GM12892 (cell line): ENCODE measurements at places on chromosomes 3 and 15.

GRCh38 chr3:7536510-7536909 lies 675.6 kb downstream of the GRM7 start:
- DNase-seq = no peak

DNA sequence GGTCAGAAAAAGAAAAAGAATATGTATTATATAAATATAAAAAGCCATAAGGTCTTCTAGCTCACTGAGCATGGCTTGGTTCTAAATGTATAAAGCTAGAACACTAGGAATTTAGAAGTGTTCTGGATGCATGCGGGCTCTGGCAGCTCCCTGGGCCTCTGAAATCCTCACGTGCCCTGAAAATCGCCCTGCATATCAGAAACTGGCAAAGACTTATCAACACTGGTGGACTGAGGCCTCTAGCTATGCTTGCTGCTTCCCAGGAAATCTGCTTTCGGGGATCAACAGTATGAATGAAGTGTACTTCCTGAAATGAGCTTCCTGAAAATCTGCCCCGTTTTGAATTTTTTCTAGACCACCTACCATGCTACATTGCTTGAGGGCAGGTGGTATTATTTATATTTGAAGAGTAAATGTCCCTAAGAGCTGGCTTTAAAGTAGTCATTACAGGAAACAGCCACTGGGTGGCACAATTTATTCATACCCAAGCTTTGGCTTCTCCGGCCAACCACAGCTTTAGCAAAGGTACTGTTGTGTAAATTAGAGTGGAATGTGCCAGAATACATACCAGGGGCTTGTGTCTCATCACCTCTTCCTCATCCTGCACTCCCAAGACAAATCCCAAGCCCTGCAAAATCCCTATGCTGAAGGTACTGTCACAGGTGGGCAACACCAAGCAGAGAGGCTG lies 17.7 kb downstream of the CRTAP start:
- DNase-seq = peak; percentile 38

DNA sequence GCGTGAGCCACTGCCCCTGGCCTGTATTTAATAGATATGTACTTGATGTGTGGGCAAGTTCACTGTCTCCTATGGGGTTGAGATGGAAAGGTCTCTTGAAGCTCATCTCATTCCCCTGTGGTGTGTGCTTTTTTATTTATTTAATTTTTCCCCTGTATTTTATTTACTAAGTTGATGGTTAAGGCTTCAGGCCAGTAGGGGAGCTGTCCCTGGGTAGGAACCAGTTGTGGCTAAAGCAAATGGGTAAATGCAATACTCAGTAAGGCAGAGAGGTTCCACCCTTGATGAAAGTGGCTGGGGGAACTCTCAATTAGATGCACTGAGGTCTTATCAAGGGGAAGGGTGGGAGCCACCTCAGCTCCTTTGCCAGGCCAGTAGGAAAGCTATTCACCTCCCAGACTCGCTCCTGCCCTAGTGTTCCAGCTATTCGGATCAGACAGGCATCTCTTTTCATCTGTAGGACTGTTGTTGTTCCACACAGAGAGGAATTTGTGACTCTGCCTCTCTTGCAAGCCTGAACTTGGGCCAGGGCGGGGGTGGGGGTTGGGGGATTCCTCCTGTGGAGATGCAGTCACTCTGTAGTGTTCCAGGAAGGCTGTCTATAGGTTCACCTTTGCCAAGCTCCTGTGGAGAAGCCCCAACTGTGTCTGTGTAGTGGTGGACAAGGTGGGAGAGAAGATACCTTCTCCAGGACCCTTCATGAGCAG lies 26.1 kb downstream of the PCCB start:
- DNase-seq = no peak

GRCh38 chr3:89186456-89186855 lies 79.0 kb downstream of the EPHA3 start:
- no peak for DNase-seq

DNA sequence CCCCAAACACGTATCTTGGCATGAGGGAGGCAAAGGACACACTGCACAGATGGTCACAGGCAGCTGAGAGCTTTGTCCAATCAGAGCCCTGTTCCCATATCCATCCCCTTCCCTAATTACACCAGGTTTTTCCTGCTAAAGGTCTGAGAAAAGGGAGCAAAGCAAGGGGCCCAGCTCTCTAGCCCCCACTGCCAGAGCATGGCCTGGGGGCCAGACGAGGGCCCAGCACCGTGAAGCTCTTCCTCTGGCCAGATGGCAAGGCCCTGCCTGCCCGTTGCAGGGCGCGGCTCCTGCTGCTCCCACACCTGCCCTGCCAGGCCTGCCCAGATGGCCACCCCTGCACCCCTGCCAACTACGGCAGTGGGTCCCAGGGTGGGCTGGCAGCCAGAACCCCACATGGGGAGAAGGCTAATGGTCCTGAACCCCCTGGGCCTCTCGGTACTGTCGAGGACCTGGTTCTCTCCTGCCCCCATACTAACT lies 3.2 kb downstream of the SHF start:
- DNase-seq = no peak

DNA sequence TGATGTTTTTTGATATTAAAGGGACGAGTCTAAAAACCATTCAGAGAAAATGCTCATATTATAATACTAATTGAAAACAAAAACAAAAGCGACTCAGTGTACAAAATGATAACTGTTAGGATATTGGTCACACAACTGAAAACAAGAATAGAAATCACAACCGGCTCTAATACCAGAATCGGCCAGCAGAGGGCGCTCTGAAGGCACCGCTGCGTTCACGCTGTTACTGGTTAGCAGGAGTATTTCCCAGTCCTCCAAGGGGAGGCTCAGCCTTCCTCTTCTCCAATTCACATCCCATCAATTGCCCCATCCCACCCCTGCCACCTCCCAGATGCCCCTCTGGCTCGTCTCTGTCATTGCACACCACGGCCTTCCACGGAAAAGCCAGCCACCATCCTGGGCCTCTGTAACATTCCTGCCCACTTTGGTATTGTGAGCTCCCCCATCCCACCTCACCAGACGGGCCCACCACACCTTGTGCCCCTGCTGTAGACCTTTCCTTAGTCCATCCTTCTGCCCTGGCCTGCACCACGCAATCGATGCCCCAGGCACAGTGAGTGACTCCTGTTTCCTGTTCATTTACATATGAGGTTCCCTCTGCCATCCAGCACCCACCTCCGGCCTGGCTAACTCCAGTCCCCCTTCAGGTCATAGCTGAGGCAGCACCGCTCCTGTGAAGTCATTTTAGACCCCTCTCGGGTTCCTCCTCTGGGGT lies 8.5 kb downstream of the FAM107A start:
- DNase-seq = no peak

- DNase-seq = no peak
Observed at GRCh38 chr15:57553526-57553925, 38.2 kb upstream of the MYZAP start.

GRCh38 chr15:86623236-86623635 lies 543.6 kb downstream of the AGBL1 start:
- DNase-seq = no peak

GRCh38 chr3:123267821-123268220 lies 66.1 kb downstream of the SEC22A start:
- DNase-seq = no peak

DNA sequence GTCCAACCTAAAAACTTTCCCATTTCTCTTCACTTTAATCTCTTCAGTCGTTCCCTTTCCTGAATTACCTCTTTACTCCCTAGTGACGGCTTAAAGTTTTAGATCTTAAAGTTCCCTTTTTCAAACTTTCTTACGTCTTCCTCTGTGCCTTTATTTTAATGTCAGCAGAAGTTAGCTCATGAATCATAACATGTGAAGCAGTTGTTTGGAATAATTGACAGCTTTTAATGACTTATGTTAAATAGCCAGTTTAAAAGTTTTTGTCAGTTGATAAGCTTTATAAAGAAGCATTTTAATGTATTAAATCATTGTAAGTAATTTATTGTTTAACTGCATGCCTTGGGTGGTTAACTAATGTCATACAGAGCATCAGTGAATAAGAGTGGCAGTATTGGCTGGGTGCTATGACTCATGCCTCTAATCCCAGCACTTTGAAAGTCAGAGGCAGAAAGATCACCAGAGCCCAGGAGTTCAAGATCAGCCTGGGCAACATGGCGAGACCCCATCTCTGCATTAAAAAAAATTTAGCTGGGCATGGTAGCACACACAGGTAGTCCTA lies 33.9 kb downstream of the PIK3CA start:
- DNase-seq = no peak

GRCh38 chr15:88243895-88244787 lies 12.4 kb downstream of the NTRK3 start:
- DNase-seq = no peak

- no peak for DNase-seq
Observed at GRCh38 chr3:46416125-46416810, 9.2 kb downstream of the CCRL2 start.

- DNase-seq = no peak
Observed at GRCh38 chr15:41215708-41216107, 14.8 kb downstream of the EXD1 start.

DNA sequence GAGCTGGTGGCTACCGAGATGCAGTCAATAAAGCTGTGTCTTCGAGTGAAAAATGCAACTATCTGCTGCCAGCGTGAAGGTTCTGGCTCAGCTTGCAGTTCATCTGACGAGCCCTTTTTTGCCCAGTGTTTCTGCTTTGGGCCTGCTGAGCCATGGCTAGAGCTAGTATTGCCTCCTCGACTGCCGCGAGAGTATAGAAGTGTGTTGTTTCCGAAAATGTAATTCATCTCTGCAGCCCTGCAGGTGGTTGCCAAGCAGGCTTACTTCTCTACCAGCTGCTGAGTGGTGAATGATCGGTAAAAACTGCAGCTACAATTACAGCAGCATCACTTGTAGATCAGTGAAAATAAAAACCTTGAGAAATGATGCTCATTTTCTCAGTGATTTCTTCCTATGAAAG lies 114.8 kb downstream of the DLG1 start:
- DNase-seq = no peak

DNA sequence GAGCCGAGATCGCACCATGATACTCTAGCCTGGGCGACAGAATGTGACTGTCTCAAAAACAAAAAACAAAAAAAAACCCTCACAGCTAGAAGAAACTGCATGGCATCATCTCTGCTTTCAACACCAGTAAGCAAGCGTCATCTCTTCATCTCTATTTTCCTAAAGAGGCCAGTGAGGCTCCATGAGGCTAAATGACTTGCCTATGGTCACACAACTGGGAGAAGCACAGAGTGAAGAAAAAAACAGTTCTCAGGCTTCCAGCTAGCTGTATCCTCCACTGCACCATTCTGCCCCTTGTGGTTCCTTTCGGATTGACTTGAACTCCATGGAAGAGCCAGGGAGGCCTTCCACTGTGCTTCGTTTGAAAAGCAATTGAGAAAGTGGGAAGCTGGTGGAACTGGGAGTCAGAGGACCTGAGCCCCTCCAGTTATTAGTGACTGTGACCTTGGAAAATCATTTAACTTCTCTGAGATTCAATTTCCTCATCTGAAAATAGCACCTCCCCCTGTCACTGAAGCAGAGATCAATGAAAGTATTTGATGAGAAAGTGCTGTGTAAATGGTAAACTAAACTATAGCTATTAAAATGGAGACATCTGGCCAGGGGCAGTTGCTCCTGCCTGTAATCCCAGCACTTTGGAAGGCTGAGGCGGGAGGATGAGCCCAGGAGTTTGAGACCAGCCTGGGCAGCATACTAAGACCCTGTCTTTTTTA lies 32.1 kb upstream of the DENND4A start:
- no peak for DNase-seq

DNA sequence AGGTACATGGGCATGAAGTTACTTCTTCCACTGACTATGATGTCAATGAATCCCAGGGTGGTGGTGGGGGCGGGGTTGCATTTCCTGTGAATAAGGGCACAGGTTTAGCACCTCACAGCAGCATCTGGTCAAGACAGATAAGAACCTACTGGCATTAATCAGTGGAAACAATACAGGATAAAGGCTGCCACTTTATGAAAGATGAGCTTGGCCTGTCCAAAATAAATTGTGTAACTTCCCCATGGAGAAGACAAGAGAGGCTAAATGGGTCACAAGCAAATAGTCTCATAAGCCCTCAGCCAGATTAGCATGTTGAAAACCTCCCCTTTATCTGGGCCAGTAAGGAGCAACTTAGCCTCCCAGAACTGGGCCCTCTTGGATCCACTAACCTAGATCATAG lies 27.4 kb upstream of the PLSCR2 start:
- DNase-seq = no peak

DNA sequence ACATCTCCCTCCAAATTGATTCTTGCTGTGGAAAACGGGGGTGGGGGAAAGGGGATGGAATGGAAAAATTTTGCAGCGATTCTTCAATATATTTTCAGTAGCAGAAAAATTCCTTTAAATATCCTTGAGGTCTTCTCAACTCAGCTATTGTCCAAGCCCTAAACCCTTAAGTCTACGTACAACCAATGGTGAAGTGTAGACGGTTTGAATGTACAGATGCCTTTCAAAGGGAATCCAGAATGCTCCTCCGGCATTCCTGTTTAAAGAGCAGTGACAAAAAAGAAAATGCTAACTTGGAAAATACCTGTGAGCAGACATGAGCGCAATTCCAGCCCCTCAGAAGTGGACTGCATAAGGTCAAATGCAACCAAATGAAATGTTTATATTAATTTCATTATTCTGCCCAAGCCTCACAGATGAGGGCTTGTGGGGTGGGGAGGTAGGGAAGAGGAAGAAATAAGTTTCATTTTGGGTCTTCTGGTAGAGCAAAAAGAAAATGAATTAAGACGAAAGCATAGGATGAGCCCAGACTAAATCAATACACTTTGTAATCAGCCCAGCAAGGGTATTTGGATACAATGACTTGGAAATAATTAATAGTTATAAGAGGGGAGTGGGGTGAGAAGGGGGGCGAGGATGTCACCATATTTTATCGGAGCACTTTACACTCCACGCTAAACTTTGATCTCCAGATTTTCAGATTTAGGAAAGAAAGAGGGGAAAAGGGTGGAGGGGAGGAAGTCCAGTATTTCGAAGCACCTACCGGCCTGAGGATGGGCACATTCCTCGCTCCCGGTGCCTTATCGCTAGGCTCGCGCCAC lies 2.7 kb downstream of the FOXP1 start:
- DNase-seq = no peak

- no peak for DNase-seq
Observed at GRCh38 chr15:20358066-20358778, 183.4 kb downstream of the GOLGA6L6 start.

GRCh38 chr3:2915826-2916225 lies 194.3 kb downstream of the IL5RA start:
- no peak for DNase-seq

DNA sequence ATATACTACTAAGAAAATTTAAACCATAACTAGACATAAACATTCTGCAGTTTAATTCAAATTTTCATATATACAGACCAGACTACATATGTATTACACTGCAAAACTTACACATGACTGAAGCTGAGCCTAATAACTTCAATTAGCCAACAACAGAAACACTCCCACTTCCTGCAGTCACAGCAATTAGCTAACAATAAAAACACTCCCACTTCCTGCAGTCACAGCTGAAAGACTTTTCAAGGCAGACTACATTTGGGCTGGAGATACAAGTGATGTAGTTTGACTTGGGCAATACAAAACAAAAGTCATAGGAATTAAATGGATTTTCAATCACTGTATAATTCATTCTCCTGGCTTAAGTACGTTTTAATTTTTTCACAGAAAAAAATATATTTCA lies 10.3 kb downstream of the TM2D3 start:
- DNase-seq = no peak
